ENCODE measurements at places on chromosomes 5 and 9. TPM values are rescaled to one million over a fixed set of nuclear protein-coding genes. Genes with fewer than 3 reads are reported as not detected.

ALG2 gene
- total RNA-seq, result 42.6 TPM

- no peak for DNase-seq
Observed at GRCh38 chr5:42349163-42349562, 74.1 kb upstream of the GHR start.

GRCh38 chr5:4877579-4877978 is 262.6 kb upstream of the ADAMTS16 start:
- DNase-seq, result no peak

NFIB gene
- not detected for total RNA-seq

GRCh38 chr9:127846443-127847177 is 7.8 kb downstream of the ENG start:
- no peak for DNase-seq
